Activated CD8-positive, alpha-beta memory T cell treated with anti-CD3 and anti-CD28 coated beads for 48 hours (primary cell): ENCODE measurements at places on chromosomes 2 and 18.

DNA sequence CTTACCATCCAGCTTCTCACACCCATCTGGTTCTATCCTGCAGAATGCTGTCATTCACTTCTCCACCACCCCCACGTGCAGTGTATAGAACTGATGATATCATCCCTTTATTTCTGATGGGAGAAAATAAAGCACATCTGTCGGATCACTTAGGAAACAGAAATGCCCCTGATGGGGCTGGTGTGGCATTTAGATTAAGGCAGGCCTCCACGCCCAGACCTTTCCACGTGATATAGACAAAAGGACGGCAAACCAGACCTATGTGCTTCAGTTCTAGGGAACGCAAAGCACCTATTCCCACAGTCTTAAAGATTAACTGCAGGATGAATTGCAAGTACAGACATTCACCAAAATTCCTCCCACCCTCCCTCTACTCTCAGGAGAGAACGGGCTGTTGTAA, 27.6 kb upstream of the CABLES1 start:
- DNase-seq: no peak

DNA sequence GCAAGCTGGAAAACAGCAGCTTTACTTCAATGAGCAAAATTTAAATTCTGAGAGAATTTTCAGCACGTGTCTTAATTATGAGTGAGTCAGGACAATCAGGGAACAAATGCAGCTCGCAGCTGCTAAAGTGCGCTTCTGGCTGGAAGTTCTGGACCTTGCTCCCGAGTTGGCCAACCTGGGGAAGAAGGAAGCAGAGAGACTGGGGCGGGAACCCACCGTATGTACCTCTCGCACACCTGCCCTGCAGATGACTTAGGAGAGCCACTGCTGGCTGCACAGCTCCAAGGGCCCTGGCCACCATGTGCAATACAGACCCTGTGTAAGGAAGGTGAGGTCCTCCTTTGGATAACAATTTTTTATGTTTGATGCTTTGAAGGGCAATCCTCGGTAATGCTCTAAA, 42.4 kb downstream of the REEP1 start:
- DNase-seq: no peak

- no peak for DNase-seq
These were observed 64.8 kb downstream of the BCL2L11 start for GRCh38 chr2:111185361-111186022.

DNA sequence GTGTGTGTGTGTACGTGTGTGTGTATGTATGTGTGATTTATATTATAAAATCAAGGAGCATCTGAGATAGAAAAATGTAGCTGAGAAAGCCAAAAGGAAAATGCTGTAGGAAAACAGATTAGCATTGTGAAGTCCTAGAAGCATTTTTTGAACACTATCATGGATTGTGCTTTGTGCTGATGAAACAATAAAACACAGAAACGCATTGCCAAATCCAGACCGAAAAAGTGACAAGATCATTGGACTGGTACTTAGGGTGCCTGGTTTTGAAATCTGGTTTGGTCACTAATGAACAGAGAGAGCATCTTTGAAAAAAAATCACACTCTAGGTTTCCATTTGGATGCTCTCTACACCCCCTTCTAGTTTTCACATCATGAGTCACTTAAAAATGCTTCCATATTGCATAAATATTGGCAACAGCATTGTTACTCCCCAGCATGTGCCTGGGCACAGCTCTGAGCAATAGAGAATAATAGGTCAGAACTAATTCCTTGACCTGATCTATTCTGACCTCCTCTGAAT, 214.6 kb upstream of the LRRTM1 start:
- no peak for DNase-seq

GRCh38 chr2:238974501-238975166, 126.7 kb downstream of the TWIST2 start:
- no peak for DNase-seq

DNA sequence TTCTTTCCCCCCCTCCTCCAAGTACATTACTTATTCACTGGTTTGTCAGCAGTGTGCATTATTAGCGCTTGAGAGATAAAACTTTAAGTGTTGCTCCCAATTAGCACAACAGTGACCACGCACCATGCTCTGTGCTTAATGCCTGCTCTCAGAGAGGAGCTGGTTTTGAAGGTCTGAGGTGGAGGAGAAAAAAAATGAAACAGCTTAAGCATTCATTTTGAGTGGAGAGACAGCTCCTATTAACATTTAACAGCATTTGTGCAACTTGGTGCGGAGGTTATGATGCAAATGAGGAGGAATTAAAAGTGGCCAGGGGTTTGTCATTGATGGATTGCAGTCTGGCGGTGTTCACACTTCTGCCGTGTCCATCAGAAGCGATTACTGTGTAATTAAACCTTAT, 141.8 kb downstream of the FIGN start:
- DNase-seq: no peak

DNA sequence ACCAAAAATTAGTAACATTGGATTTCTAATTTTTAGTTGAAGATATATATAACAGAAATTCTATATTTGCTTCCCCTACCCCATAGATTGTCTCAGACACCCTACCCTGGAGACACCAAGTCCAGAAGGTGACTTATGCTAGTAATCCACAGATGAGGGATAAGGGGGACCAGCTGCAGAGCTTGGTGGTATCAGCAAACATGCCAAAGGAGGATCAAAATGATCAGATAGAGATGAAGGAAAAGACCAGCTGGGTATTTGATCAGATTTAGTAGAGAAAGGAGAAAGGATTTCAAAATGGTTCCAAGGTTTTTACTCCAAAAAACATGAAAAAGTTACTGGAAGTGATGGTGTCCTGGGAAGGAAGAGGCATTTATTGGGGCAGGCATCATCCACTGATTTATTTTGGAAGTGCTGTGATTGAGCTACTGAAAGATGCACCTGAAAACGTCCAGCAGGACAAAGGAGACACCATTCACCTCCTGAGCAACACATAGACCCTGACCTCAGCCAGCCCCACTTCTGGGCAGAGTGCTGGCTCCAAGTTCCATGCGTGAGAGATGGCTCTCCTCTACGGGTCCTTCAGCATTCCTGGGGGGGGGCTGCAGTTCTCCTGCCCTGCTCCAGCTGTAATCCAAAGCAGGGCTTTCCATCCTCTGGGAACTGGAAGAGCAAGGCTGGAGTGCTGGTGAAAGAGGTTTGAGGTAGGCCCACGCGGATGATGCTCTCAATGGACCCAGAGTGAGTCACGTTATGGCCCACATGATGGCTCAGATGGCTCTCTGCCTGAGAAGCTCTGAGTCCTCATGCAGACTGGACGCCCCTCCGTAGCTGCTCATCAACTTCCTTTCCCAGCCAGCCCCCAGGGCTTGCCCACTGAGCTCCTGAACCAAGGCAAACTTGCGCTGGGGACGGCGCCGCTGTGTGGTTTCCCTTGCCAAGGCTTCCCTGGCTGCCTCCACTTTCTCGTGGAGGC, 3.7 kb upstream of the LRRFIP1 start:
- DNase-seq: no peak

GRCh38 chr18:63216516-63217311, 102.9 kb downstream of the BCL2 start:
- DNase-seq: no peak

- DNase-seq: no peak
These were observed 110.5 kb downstream of the TCF4 start for GRCh38 chr18:55477499-55477859.

DNA sequence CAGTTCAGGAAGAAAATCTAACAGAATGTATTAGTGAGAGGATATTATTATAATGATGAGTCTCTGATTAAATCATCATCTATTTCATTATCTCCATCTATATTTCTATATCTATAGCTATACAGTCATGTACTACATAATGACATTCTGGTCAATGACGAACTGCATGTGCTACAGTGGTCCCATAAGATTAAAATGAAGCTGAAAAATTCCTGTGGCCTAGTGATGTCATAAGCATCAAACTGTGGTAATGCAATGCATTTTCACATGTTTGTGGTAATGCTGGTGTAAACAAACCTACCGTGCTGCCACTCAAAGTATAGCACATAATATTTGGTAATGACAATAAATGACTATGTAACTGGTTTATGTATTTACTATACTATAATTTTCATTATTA, 1127.9 kb upstream of the CHAC2 start:
- DNase-seq: no peak

GRCh38 chr2:3960106-3960505, 256.7 kb downstream of the DCDC2C start:
- no peak for DNase-seq

- no peak for DNase-seq
These were observed 10.4 kb downstream of the ERFE start for GRCh38 chr2:238169048-238169707.

DNA sequence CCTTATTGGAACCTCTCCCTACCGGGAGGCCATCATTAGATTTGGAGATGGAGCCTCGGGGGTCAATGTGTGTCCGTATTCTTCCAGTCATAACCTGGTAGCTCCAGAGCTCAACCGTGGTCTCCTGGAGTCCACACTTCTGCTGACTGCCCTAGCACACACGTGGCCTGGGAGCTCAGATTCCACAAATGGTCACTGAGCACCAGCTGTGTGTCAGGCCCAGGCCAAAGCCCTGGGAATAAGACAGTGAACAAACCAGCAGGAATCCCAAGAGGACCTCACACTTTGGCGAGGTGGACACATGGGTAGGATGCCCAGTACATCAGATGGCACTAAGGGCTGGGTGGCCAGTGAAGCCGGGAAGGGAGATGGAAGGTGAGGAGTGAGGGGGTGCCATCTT, 15.5 kb downstream of the GYPC start:
- no peak for DNase-seq

DNA sequence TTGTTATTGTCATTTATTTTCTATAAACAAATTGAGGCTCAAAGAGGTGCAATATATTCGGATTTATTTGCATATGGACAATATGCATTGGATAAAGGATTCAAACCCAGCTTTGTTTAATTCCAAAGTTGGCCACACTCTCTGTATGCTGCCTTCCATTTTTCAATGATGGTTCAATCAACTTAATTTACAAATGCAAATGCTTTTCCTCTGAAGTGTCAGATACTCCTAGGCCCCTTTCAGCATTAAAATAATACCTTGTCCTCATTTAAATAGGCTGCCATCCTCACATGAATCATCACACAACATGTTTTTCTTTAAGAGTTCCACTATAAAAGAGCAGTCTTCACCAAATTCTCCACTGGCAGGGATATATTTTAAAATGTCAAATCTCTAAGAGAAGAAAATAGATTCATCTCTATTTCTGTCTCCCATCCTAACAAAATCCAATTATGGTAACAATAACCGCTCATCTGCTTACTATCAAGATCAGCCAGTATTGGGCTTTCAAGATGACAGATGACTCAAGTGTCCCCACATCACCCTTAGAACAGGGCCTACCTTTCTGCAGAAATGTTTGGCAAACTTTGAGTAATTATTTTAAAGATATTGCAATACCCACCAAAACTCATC, 114.8 kb downstream of the SCG2 start:
- DNase-seq: no peak

GRCh38 chr2:101811226-101812015, 113.9 kb downstream of the MAP4K4 start:
- no peak for DNase-seq

GRCh38 chr2:11079136-11079824, 76.0 kb upstream of the SLC66A3 start:
- no peak for DNase-seq

DNA sequence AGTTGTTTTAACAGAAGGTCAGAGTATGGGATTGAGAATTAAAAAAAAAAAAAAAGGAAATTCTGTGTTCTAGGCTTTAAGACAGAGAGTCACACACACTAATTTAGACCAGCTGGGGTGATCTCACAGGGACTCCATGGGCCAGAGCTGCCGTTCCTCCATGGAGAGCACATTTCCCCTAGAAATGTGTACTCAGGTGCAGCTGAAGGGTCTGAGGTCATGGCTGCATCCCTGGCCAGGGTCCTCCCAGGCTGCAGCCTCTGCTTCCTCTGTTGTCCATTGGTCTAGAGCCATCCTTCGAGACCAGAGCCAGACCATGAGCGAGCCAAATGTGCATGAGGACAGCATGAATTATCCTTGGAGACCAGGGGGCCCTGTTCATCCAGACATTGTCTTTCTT, 190.1 kb upstream of the TNP1 start:
- DNase-seq: no peak

DNA sequence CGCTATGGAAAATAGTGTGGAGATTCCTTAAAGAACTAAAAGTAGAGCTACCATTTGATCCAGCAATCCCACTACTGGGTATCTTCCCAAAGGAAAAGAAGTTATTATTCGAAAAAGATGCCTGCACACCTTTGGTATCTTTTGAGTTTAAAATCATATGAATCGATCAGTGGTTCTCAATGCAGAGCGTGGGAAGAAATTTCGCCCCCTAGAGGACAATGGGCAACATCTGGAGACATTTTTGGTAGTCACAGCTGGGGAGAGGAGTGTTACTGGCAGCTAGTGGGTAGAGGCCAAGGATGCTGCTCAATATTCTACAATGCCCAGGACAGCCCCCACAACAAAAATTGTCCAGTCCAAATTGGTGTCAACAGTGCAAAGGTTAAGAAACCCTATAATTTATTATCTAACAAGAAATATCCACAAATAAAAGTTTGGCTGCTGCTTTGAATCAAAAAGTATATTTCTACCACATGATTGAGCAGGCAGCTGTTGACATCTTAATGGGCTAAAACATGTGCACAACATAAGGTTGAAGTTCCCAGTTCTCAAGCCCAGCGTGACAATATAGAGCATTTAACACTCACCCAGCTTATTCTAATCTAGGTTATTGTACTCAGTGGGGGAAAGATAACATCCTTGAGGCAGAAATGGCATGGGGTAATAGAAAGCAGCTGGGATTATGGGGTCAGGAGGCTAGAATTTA, 425.7 kb downstream of the LRATD1 start:
- DNase-seq: no peak

GRCh38 chr2:72033636-72034035, 114.0 kb downstream of the CYP26B1 start:
- no peak for DNase-seq

- no peak for DNase-seq
These were observed 9.6 kb upstream of the FAHD2A start for GRCh38 chr2:95392730-95393455.
